ENCODE measurements at places on chromosomes 3 and 15.

- no peak for DNase-seq
These were observed 7.7 kb downstream of the BHLHE40 start for GRCh38 chr3:4986782-4987537.

DNA sequence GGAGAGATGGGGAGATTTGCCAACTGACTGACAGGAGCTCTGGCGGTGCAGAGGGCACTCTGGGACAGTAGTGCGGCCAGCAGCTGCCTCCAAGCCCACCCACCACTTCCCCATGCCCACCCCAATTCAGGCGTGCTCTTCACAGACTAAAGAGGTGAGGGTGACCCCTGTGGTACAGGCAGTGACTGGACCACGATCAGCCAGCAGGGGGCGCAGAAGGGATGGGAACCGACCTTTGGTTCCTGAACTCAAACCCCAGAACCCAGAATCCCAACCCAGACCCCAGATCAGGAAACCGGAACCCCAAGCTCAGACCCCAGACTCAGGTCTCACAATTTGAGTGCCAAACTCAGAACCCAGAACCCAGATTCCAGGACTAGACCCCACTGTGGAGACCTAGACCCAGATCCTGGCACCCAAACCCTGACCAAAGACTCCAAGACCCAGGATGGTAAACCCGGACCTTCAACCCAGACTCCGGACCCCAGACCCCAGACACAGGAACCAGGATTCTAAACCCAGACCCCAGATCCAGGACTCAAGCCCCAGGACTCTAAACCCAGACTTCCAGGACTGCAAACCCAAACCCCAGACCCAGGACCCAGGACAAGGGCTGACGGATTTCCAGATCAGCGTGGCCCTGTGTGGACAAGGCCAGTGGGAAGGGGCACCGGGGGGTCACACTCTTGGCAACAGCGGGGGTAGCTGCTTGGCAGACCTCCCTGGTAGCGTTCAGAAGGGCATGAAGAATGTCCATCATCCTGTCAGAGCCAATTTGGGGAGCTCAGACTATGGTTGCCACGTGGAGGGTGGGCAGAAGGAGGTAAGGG lies 3.7 kb upstream of the MYL3 start:
- DNase-seq = peak; percentile 64

GRCh38 chr15:85394554-85395333 lies 14.3 kb downstream of the AKAP13 start:
- DNase-seq = no peak

GRCh38 chr3:179563271-179563783 lies 601 bp downstream of the ACTL6A start:
- peak; percentile 20 for DNase-seq

GRCh38 chr15:51260202-51260601 lies 78.2 kb downstream of the CYP19A1 start:
- no peak for DNase-seq

- DNase-seq = no peak
These were observed 21.3 kb downstream of the PLA2G4E start for GRCh38 chr15:41999290-42000285.

GRCh38 chr3:21256932-21257331 lies 494.1 kb downstream of the ZNF385D start:
- DNase-seq = no peak

DNA sequence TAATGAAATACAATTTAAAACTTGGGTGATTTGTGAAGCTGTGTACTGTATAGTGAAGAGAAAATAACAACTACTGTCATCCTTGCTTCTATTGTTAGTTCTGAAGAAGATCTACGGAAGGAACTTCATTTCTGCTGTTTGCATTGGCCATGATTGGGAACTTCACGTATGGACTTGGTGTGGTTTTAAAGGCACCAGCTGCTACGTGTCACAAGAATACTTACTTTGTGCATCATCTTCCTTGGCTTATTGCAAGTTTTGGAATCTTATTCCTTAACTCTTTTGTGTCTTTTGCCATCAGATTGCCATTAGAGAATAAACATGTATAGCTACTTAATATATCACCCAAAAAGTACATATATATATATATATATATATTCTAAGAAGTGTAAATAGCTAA lies 75.0 kb upstream of the VEPH1 start:
- no peak for DNase-seq

- DNase-seq = no peak
These were observed 34.4 kb upstream of the CCDC80 start for GRCh38 chr3:112675349-112675748.

GRCh38 chr15:46523701-46524100 lies 888.9 kb downstream of the SQOR start:
- DNase-seq = no peak

GRCh38 chr15:63226155-63226883 lies 36.9 kb downstream of the RAB8B start:
- DNase-seq = no peak

DNA sequence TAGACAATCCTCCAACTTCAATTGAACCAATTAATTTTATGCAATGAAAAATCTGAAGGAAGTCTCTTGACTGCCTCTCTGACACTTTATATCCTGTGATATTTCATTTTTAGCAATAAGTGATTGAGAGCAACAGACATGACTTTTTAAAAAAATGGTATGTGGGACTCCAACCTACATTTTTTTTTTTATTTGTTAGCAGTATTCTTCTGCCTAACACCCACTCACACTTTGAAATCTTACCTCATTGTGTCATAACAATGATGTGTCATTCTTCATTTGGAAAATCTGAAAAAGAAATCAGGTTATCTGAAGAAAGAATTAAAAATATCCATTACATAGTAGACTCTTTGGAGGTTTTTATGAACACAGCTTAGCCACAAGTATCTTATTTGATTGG lies 541.3 kb upstream of the KCNMB2 start:
- no peak for DNase-seq

DNA sequence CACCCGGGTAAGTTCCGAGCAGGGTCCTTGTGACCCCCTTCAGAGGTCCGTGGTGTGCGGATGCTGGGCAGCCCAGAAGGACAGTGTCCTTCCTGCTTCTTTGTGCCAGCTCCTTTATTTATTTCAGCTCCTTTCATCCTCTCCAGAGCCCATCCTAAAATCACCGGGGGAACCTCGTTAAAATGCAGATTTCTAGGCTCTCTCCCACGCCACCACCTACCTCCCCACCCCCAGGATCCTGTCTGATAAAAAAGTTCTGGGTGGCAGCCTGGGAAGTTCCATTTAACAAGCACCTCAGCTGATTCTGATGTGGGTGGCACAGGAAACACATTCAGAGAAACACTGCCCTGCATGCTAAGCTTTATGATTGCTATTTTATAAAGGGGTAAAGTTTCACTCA lies 12.5 kb upstream of the IGF1R start:
- DNase-seq = no peak

DNA sequence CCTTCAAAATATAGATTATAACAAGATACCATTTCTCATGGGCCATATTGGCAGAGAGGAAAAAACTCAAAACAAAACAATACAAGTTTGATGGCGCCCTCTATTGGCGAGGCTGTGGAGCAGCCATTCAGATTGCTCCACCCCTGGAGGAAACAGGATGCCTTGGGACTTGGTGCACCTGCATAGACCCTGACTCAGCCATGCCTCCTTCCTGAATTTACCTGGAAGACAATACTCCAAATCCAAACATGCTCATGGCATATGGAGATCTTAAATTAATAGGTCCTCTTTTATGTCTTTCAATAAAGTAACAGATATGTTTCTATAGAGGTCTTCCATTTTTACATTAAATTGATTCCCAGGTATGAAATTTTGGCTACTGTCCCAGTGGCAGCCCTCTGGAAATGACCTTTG lies 90.0 kb downstream of the APBA2 start:
- peak; percentile 38 for DNase-seq

GRCh38 chr3:127666676-127667075 lies 6.1 kb upstream of the ABTB1 start:
- no peak for DNase-seq

DNA sequence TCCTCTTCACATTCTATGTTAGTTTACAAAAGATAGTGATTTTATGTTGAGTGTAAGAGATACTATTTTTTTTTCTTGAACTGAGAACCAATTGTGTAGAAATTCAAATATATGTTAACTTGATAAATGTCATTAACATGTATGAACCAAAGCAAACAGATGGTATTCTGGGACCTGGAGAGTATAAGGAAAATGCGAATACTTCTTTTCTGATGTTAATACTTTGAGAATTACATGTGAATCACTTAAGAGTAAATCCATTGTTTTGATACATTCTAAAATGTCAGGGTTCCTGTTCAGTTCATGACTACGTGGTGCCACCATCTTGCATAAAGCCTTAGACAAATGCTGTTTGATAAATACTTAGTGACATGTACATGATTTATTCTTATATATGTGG lies 541.3 kb downstream of the FGF12 start:
- DNase-seq = no peak

DNA sequence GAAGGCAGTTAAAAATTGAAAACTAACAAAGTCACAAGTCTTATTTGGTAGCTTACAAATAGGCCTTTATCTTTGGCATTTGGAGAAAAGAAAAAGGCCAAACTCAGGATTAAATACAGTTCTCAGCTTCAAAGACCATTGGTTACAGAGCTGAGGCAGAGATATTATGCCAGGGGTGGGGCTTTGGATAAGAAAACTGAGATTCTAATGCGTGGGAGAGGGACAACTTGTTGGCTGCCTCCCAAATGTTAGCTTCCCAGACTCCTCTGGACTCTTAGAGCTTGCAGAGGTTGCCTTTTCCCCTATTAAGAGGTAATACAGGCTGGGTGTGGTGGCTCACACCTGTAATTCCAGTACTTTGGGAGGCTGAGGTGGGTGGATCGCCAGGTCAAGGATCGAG lies 231.8 kb downstream of the SQOR start:
- DNase-seq = no peak

DNA sequence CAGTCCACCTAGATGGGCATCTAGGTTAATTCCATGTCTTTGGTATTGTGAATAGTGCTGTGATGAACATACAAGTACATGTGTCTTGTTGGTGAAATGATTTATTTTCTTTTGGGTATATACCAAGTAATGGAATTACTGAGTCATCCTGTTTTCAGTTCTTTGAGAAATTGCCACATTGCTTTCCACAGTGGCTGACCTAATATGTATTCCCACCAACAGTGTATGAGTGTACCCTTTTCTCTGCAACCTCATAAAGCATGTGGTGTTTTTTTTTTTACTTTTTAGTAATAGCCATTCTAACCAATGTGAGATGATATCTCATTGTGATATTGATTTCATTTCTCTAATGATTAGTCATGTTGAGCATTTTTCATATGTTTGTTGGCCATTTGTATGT lies 86.0 kb upstream of the NDN start:
- no peak for DNase-seq

DNA sequence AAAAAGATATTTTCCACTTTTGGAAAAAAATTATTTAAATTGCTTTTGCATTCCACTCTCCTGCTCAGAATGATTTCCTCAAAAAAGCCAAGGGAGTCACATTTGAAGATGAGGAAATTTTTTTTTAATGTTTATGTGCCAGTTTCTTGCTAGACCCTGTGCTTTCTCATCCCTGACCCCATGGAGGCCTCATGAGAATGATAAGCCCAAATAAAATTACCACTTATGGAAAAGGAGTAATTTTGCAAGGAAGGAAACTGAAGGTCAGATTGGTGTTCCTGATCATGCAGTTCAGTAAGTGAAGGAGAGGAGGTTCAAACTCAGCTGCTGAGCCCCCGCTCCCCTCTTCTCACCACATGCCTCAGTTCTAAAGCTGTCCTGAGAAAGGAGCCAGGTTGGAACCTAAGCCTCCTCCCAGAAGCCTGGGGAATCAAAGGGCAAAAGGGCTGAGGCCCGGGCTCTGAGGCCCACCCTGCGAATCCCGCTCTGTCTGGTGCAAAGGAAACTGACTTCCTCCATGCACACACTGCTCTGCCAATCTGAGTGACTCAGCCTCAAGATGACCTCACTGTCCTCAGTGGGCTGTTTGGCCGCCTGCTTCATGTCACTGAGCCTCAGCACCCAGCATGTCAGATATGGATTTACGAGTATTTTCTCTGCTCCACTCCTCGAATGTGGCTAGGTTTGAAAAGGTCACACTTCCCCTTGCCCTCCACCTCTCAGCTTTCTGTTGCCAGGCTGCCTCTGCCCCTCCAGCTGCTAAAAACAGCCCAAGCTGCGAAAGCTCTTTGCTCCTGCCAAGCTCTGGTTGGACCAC lies 56.9 kb upstream of the FLNB start:
- DNase-seq = no peak

DNA sequence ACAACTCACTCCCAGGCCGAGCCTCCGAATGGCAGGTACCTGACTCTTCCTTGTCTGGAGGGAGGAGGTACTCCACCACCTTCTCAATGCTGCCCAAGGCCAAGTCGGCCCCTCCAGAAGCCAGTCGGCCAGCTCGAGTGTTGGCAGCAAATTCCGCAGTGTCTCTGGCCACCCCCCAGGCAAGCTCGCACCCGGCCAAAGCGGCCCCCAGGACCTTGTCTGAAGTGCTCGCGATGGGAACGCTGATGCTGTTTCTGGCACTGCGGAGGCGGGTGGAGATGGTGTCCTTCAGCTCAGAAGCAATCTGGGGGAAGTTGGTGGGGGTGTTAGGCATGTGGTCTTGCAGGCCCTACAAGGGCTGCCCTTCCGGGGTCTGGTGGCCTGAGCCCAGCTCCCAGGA lies 9.2 kb downstream of the PLIN1 start:
- no peak for DNase-seq

DNA sequence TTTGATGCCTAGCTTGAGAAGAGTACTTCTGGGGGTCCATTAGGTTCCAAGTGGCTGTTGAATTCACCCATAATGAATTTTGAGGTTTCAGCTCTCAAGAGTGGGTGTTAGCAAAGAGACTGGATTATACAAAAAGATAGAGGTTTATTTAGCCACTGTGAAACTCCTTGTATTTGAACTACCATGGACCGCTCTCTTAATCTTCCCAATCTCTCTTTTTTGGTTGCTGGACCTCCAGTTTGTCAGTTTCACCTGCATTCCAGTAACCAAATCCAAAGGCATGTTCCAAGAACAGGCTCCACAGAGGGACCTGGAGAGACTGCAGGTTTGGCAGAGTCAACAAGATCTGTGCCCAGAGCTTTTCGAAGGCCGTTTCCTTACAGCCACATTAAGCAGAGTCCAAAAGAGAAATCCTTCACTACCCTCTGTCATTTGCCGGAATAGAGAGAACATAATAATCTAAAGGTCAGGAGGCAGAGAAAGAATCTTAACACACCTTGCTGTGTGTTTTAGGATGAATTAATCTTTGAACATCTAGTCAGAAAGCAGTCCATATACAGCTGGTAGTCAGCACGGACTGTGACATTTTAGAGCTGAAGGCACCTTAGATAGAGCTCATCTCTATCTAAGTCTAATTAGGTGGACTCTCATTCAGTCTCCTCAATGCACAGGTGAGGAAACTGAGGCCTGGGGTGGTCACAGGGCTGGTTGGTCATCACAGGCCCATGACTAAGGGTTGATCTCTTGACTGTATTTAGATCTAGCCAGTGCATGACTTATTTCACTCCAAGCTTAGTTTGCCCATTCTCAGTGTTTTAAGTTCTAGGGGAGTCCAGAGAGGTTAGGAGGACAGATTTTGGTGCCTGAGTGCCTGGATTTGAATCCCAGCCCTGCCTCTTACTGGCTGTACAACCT lies 1.3 kb downstream of the ABHD2 start:
- no peak for DNase-seq

- DNase-seq = no peak
These were observed 239.5 kb downstream of the GAP43 start for GRCh38 chr3:115862849-115863248.

- DNase-seq = no peak
These were observed 308.5 kb upstream of the ARRDC4 start for GRCh38 chr15:97652041-97652440.

GRCh38 chr3:154059833-154060232 lies 61.4 kb upstream of the ARHGEF26 start:
- no peak for DNase-seq

GRCh38 chr15:48627260-48627940 lies 18.1 kb downstream of the FBN1 start:
- no peak for DNase-seq

GRCh38 chr3:151584566-151584965 lies 123.7 kb upstream of the IGSF10 start:
- DNase-seq = no peak
